PC-9 (cell line): ENCODE measurements at places on chromosomes 2 and 18. TPM values are rescaled to one million over a fixed set of nuclear protein-coding genes. Genes with fewer than 3 reads are reported as not detected.

The APOB gene
- total RNA-seq = not detected in 2 replicates

The IL36B gene
- total RNA-seq = not detected in 2 replicates

The EPHA4 gene
- total RNA-seq = 10.6 and 21.3 TPM in 2 replicates

The GPR75 gene
- 1.8 and 3.7 TPM in 2 replicates for total RNA-seq

The CPO gene
- total RNA-seq = not detected in 2 replicates

The SPDYA gene
- 1.9 and 3.0 TPM in 2 replicates for total RNA-seq
